ENCODE measurements at places on chromosomes 4 and X. TPM values are rescaled to one million over a fixed set of nuclear protein-coding genes. Genes with fewer than 3 reads are reported as not detected.

Gene HHIP
- 3.5 TPM for total RNA-seq

Gene STARD8
- 13.1 TPM for total RNA-seq

Gene AVPR2
- 0.84 TPM for total RNA-seq

Gene IL2
- total RNA-seq, result not detected

Gene ARHGEF38
- not detected for total RNA-seq

Gene ING2
- total RNA-seq, result 11.5 TPM

Gene XK
- total RNA-seq, result 3.7 TPM

Gene BMP2K
- 22.4 TPM for total RNA-seq

Gene APLN
- 5.7 TPM for total RNA-seq

Gene TTC29
- 0.09 TPM for total RNA-seq

Gene SRD5A3
- total RNA-seq, result 11.1 TPM

Gene CT45A7
- not detected for total RNA-seq

Gene CTAG1B
- total RNA-seq, result not detected

Gene PDCL2
- not detected for total RNA-seq

Gene TENM3
- 32.9 TPM for total RNA-seq

Gene LAMTOR3
- 29.6 TPM for total RNA-seq

Gene ADH1A
- 0.49 TPM for total RNA-seq

Gene WAS
- total RNA-seq, result 2.1 TPM

Gene ABLIM2
- 3.1 TPM for total RNA-seq

Gene POU3F4
- total RNA-seq, result under 0.01 TPM

Gene MSX1
- 1.5 TPM for total RNA-seq
